ENCODE measurements at places on chromosomes 16 and 17. TPM values are rescaled to one million over a fixed set of nuclear protein-coding genes. Genes with fewer than 3 reads are reported as not detected.

CCDC78 gene
- polyA plus RNA-seq = 2.4 TPM

G6PC1 gene
- polyA plus RNA-seq = not detected

KRT28 gene
- not detected for polyA plus RNA-seq

CA4 gene
- not detected for polyA plus RNA-seq

ASPA gene
- not detected for polyA plus RNA-seq

TMEM238L gene
- not detected for polyA plus RNA-seq

SEPTIN12 gene
- not detected for polyA plus RNA-seq

TTYH2 gene
- polyA plus RNA-seq = 2.7 TPM

KRT26 gene
- not detected for polyA plus RNA-seq

- no peak for DNase-seq
Observed at GRCh38 chr16:88878967-88879787, 12.7 kb upstream of the PABPN1L start.

GRCh38 chr17:19991252-19991885 is 13.7 kb upstream of the AKAP10 start:
- DNase-seq = no peak

DNA sequence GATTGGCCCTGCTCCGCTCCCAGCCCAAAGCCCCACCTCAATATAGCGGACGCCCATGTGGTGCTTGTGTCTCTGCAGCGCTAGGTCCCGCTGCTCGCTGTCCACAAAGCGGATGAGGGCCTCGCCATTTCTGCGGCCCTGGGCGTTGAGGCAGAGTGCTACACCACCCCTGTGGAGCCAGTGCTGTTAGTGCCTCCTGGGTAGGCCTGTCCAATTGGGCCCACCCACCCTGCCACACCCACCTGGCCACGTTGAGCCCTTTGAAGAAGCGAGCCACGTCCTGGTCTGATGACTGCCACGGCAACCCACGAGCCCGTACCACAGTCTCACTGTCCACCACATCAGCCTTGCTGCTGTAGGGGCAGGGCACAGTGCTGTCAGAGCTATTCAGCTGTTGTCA is 3.6 kb downstream of the ESRP2 start:
- DNase-seq = no peak

DNA sequence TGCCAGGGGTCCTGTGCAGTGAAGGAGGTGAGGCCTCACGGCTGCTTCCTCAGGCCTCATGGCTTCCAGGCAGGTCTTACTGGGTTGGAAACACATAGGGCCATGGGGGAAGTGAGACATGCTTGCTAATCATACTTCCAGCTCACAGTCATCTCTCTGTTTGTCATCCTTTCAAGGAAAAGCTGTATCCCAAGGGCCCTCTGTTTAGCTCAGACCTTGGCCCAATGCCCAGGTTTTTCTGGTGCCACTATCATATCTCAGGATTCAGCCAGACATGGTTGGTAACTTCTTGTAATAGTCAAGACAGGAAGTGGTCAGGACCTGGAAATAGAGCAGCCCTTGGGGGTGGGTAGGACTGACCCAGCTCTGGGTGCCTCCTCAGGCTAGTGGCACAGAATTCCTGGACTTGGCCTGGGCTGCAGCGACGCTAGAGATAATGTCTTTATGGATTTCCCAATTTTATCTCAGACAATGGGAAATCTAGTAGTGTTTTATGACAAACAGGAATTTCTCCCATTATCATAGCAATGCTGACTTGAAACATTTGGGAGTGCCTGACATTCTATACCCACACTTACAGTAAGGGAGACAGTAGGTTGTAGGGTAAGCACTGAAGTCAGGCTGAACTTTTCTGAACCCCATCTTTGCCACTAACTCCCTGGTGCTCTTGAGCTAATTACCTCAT is 13.5 kb upstream of the ITGB3 start:
- peak; percentile 85 for DNase-seq

- DNase-seq = no peak
Observed at GRCh38 chr17:30969989-30970830, 629 bp upstream of the RNF135 start.

- no peak for DNase-seq
Observed at GRCh38 chr17:28173031-28173561, 130.6 kb downstream of the NLK start.

GRCh38 chr17:6061290-6061689 is 8.9 kb upstream of the WSCD1 start:
- DNase-seq = no peak

- DNase-seq = no peak
Observed at GRCh38 chr16:11401161-11402050, 56.1 kb downstream of the RMI2 start.

GRCh38 chr16:31364421-31364820 is 9.4 kb downstream of the ITGAX start:
- DNase-seq = no peak

- no peak for DNase-seq
Observed at GRCh38 chr17:7882068-7882467, 6.5 kb upstream of the CHD3 start.

DNA sequence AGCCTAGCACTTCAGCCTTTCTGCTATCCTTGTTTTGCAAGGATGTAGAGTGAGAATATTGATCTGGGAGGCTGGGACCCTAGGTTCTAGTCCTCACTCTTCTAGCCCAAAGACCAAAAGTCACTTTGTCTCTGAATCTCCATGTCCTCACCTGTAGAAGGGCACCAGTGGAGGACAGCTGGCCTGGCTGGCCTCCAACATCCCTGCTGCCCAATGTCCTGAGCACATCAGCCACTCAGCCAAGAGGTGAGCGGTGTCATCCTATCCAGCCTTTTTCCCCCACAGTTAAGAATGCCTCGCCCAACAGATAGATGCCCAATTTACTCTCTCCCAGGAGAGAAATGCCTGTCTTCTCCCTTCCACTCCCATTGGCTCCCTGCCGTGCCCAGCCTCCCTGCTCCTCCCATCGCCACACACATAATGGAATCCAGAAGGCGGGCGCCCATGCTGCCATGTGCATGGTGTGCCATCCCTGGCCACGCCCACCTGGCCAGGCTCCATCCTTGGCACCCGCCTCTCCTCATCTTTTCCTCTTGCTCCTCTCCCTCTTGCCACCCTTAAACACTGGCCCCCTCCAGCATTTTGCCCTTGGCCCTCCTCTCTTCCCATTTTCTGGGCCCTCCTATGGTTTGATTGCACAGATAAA is 157.3 kb upstream of the SDK2 start:
- DNase-seq = no peak

- DNase-seq = no peak
Observed at GRCh38 chr17:77148077-77148939, 7.5 kb downstream of the SEC14L1 start.

GRCh38 chr16:4249530-4250308 is 7.8 kb upstream of the SRL start:
- no peak for DNase-seq

DNA sequence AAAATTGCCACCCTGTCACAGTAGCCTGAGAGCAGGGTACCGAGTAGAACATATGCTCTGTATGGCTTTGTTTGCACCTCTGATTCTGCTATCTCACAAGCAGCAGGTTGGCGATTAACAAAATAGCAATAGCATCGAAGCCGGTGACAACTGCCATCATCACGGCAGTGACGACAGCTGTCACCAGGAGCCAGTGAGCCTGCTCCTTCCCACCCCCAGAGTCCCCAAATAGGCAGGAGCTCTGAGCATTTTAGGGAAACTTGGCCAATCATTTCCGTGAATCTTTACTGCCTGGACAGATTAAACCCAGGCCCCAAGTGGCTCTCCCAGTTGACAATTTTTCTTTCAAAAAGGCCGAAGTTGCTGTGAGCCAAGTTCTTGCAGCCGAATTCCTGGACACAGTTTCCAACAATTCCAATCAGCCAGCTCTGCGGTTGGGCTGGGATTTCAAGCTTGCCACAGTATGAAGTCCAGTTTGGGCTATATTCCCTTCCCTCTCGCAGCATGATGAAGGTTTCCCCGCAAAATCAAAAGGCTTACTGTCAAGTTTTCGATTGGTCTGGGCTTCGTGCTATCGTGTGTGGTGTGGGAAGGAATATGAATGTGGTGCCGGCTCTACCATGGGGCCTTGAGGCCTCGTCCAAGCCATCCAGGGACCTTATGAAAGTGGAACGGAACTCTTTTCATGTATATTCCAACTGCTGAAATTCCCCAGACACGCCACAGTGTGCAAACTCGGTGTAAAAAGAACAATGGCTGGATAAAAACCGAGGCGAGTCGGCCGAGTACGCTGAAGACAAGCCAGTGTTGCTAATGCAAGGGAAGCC is 186.6 kb downstream of the C16orf78 start:
- DNase-seq = no peak

- peak; percentile 61 for DNase-seq
Observed at GRCh38 chr16:19113577-19114358, at the start of gene ITPRIPL2. ITPRIPL2 (plus strand) TSS chr16:19113964; CDS start chr16:19114462, 498 bp downstream.

GRCh38 chr16:85625485-85626117 is 12.5 kb downstream of the GSE1 start:
- DNase-seq = no peak

DNA sequence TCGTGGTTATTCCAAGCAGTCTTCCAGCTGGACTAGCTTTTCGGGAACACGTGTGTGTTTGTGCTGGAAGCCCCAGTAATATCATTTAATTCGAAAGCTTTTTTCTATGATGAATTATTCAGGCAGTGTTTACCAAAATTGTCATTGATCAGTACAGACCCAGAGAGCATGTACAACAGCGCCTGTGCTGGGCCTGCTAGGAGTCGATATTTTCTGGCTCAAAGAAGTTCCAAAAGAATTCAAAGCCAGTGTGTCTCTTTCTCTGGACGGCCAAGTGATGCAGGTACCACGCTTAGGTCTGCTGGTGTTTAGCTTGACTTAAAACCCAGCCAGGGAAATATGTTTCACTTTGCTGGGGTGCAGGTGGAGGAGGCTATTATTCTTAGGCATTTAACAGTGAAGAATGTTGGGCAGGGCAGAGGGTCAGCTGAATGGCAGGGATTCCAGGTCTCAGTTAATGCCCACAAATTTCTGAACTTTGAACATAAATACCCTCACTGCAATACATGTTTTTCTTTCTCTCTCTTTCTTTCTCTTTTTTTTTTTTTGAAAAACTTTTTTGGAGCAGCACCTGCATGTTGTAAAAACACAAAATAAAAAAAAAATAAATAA is 401.3 kb downstream of the WWOX start:
- DNase-seq = no peak

- DNase-seq = no peak
Observed at GRCh38 chr17:31318298-31318801, 3.1 kb downstream of the EVI2A start.

- DNase-seq = no peak
Observed at GRCh38 chr17:78032166-78032565, 73.7 kb downstream of the TNRC6C start.

Measured in BJ (cell line).